Naive thymus-derived CD4-positive, alpha-beta T cell (primary cell): ENCODE measurements at places on chromosomes 12 and 14. TPM values are rescaled to one million over a fixed set of nuclear protein-coding genes. Genes with fewer than 3 reads are reported as not detected.

ACOT4 gene
- 2.6 TPM for polyA plus RNA-seq

DLGAP5 gene
- polyA plus RNA-seq, result not detected

PSEN1 gene
- 37.6 TPM for polyA plus RNA-seq

KLHL33 gene
- polyA plus RNA-seq, result not detected

CGRRF1 gene
- 23.4 TPM for polyA plus RNA-seq

LRFN5 gene
- not detected for polyA plus RNA-seq

CDCA4 gene
- 12.1 TPM for polyA plus RNA-seq

DNA sequence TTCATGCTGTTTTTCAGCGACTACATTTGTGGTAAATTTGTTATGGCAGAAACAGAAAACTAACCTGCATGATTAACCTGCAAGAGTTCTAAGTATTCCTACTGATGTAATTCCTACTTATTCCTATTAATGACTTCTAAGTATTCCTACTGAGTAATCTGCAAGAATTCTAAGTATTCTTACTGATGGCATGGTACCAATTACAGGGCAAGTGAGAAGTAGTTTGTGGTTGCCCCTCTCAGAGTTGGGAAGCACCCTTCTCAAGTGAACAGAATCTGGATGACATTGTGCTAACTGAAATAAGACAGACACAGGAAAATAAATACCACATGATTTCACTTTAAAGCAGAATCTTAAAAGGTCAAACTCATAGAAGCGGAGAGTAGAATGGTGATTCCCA is 100.9 kb upstream of the CPNE8 start:
- DNase-seq, result no peak

- no peak for DNase-seq
These were observed 13.7 kb downstream of the COA8 start for GRCh38 chr14:103576371-103577024.

- DNase-seq, result no peak
These were observed 223.8 kb downstream of the VRK1 start for GRCh38 chr14:97021001-97021400.

GRCh38 chr12:45388545-45388944 is 172.7 kb downstream of the ANO6 start:
- peak; percentile 1 for DNase-seq

- DNase-seq, result no peak
These were observed 2.6 kb downstream of the BMP4 start for GRCh38 chr14:53953828-53954550.

- no peak for DNase-seq
These were observed 23.9 kb downstream of the FAM181A start for GRCh38 chr14:93950948-93951634.

DNA sequence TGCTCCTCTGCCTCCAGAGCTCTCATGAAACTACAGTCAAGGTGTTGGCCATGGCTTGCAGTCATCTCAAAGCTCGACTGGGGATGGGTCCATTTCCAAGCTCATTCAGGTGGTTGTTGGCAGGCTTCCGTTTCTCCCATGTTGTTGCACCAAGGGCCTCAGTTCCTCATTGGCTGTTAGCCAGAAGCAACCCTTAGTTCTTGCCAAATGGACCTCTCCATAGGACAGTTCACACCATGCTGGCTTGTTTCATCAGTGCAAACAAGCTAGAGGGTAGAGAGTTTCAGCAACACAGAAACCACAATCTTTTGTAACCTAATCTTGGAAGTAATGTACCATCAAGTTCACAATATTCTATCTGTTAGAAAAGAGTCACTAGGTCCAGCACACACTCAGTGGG is 22.7 kb upstream of the PPM1A start:
- DNase-seq, result no peak

- DNase-seq, result no peak
These were observed 66.2 kb downstream of the MARK3 start for GRCh38 chr14:103451401-103451800.

DNA sequence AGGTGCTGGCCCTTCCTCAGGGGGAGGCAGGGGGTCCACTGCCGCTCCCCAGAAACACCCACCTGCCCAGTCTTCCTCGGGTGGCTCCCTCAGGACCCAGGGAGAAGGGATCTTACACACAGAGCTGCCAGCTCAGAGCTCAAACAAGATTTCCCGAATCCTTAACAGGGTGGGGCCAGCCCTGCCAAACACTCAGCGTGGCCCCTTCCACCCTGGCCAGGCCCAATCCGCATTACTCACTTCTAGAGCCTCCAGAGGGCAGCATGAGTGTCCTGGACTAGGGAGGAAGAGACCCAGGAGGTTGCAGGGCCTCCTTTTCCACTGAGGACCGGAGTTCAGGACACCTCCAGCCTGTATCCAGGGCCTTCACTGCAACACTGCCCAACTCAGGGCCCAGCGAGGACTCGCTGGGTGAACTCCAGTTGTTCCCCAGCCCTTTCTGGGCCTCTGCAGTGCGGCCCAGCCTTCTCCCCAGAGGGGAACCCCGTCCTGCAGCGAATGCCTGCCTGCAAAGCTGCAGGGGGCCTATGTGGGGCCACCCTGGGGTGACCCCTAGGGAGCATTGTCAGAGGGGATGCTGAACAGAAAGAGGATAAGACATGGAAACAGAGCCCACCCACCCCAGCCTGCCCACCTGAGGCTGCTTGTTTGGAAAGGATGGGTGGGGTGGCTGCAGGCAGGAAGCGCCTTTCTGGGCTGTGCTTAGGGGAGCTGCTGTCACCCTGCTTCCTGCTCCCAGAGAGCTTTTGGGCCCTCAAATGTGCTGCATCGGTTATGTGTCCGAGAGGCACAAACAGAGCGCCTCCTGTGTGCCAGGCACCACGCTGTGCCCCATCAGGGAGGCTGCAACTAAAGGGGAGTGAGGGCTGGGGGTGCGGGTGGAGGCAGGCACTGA is 43.8 kb downstream of the CCNK start:
- DNase-seq, result peak; percentile 32

DNA sequence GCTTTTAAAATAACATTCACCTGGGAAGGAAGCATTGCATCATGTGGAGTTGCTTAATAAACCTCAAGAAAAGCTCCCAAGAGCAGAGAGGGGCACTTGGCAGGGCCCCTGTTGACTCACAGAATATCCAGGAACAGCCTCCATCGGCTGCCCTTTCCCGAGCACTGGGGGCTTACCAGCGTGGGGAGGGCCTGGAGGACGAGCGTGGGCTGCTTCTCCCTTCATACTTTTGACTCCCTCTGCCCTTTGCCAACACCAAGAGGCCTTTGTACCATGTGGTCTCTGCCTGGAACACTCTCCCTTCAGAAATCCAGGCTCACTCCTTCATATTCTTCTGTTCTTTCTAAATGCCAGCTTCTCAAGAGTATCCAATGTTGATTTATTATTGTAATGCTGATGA is 492.1 kb upstream of the TMEM132C start:
- DNase-seq, result no peak

GRCh38 chr14:27435923-27436670 is 838.3 kb upstream of the NOVA1 start:
- DNase-seq, result no peak

- DNase-seq, result no peak
These were observed 5.1 kb downstream of the SLC38A2 start for GRCh38 chr12:46367351-46368029.

DNA sequence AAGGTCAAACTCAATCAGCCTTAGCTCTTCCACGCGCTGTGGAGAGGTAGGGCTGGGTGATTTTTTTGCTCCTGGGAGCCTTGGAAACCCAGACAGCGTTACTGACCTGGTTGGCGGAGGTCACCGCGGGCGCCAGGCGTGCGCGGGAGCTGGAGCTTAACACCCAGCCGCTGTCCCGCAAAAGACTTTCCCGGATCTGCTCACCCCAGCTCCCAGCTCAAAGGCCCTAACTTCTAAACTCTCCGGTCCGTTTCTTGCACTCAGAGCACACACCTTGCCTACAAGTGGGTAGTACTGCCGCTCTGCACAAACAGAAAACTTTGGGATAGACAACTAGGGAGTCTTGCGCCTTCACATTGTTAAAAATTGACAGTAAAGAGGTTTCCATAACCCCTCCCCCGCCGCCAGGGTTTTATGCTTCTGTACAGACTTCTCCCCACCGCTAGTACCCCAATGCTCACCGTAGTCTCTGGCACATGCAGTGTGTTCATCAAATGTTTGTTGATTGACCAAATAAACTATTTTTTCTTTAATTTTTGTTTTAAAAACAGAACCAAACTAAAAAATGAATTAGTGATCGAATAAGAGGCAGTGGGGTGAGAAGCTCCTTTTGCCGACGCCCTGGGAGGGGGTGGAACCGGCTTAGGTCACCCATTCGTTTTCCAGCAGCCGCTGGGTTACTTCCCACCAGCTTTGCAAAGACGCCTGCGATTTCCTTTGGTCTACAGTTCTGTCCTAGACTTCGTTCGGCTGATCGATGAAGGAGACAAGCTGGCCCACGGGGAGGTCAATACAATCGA is 12.7 kb upstream of the TBX3 start:
- DNase-seq, result no peak

DNA sequence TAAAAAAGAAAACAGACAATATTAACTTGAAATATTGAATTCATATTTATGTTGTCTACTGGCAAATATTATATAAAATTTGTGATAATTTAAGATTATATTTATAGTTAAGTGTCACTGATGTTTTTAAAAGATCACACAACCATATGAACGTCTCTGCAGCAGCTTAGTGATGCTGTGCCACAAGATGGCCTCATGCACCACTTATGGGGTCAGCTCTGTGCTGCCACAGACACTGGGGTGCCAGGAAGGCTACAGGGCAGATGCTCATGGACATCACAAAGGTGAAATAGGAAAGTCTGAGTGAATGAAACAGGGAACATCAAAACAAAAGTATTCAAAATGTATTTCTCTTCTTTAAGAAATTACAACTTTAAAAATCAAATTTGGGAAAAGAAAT is 13.1 kb downstream of the ATXN3 start:
- no peak for DNase-seq

DNA sequence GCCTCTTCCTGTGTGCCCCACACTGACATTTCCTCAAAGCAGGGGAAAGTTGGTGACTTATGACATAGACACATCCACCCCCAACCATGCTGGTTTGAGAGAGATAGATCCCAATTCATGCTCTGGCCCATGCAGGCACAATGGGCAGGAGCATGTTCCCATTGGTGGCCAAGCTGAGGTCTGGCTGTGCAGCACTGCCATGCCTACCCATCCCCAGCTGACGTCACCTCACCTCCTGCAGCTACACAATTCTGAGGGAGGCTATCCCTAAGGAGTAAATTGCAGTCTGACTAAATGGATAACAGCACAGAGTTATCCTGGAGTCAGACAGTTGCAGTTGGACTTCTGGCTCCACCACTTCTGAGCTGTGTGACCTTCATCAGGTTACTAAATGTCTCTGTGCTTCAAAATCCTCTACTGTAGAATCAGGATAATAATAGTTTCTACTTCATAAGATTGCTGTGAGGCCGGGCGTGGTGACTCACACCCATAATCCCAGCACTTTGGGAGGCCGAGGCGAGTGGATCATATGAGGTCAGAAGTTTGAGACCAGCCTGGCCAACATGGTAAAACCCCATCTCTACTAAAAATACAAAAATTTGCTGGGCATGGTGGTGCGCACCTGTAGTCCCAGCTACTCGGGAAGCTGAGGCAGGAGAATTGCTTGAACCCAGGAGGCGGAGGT is 323.9 kb downstream of the BCL11B start:
- DNase-seq, result no peak

- no peak for DNase-seq
These were observed 190.8 kb upstream of the ARHGAP5 start for GRCh38 chr14:31886156-31886835.

DNA sequence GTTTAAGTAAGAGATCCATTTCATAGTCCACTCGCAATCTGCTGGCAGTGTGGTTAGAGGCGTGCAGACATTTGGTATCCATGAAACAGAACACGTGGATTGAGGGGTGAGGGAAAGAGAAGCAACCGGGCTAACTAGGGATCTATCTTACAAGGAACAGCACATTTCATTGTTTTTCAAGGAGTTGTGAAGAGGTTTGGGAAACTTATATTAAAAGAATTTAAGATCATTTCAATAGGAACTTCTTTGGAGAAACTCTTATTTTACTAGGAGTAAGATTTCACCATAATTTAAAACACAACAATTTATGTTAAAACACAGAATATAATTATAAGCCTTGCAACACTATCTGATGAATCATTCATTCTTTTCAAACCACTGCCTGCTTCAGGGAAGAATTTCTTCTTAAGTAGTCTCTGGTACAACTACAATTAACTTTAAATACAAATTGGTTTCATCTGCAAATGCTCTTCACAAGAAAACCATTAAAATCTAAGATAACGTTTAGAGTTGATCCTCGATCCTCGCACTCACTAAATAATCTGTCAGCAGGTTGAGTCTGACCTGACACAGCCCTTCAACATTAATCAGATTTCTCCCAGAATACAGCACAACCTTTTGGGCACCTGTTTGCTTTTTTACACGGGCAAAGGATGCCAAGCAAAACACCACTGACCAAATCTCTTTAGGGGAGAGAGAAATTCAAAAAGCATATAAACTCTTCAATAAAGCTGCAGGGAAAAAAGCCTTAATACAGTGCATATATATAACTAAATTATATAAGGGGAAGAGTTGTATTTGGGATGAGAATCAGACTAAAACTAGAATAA is 27.3 kb downstream of the PPTC7 start:
- DNase-seq, result no peak

- no peak for DNase-seq
These were observed 26.1 kb downstream of the KMT5A start for GRCh38 chr12:123410041-123410412.

DNA sequence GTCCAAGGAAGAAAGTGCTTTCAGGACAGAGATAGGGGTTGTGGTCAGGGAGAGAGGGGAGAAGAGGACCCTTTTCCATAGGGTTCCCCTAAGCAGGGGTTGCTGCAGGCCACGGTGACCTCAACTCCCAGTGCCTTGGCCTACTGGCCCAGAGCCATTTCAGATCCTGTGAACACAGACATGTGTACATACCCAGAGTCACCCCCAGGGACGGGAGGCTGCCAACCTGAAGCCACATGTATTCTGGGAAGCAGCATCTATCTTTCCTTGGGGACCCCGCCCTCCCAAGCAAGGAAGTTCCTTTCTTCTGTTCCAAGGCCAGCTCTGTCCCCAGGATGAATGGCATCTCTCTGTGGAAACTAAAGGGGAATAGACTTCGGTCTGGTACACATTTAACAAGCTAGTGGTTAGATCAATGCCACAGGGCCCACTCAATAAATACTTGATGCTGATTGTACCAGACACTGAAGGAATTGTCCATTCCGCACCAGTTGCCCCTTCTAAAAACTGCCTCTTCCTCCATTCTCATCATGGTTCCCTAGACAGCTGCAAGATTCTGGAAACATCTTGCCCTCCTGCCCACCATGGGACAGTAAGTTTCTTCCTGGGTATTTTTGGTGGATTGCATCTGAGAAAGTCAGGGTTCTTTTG is 25.2 kb upstream of the DGLUCY start:
- DNase-seq, result no peak

- no peak for DNase-seq
These were observed 31.7 kb downstream of the SMOC1 start for GRCh38 chr14:69910871-69911270.

DNA sequence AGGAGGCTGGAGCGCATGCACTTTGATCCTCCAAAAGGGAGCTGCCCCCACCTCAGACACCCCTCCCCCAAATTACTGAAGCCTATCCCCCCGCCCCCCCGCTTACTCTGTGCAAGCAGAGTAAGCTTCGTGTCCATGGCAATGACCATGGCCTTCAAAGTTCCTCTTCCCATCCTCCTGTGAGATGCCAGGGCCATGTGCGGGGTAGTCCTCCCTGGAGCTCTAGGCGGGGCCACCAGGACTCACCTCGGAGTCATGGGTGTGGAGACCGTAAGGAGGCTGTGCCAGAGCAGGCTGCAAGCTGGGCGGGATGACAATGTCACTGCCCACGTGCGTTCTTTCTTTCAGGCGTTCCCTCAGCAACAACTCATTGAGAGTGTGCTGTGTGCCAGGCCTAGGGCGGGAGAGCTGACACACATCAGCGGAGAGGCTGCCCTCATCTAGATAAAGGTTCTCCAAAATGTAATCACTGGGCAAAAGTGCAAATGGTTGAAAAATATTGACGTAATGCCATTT is 66.8 kb downstream of the C14orf132 start:
- DNase-seq, result no peak
